ENCODE measurements at places on chromosomes 2 and 18.

DNA sequence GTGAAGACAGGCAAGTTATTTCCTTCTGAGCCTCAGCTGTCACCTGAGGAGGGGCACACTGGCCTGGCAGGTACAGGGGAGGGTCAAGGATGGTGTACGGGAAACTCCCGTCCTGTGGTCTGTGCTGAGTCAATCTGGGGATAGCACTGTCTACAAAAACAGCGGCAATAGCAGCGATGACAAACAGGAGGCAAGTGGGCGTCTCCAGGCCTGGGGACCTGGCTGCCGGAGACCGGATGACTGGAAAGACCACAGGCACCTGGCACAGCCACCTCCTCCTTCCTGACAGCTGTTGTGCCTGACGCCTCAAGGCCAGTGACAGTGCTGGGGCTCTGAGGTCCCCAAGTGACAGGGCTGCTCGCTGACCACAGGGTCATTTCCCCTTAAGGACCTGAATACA lies 202.1 kb upstream of the HS6ST1 start:
- no peak for DNase-seq

DNA sequence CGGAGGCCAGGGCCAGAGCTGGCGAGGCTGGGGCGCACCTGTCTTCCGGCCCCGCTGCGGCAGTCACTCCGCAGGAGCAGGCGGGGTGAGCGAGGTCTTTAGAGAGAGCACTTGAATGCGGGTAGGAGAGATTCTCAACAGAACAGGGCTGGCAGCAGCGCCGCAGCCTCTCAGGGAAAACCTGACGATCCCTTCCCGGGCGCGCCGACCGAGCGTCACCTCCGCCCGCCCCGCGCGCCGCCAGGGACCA lies 526 bp downstream of the PRKRA start:
- DNase-seq, result peak; percentile 80

DNA sequence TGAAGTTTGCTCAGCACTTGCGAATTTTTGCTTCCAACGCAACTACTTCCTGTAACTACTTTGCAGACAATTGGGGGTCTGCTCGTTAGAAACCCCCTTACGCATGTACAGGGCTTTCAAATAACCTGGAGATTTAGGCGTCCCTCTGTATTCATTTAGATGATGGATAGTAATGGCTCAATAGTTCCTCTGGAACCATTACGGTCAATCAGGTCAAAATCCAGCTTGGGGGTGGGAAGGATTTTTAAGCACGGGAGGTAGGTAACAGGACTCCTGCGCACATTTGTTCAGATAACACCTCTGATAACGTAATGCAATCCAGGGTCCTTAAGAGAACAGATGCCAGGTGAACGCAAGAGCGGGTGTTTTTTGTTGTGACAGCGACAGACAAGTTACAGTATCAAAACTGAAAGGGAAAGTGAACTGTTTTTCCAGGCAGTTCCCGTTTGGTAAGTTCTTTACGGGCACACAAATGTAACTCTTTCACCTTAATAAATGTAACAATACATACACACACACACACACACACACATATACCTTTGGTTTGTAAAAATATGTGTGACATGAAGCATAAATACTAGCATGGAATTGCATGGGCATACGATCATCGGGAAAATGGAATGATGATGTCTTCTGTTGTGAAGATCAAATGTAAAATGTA lies 3.8 kb upstream of the OSR1 start:
- no peak for DNase-seq

- DNase-seq, result no peak
These were observed 416.6 kb upstream of the MEX3C start for GRCh38 chr18:51614033-51614432.

DNA sequence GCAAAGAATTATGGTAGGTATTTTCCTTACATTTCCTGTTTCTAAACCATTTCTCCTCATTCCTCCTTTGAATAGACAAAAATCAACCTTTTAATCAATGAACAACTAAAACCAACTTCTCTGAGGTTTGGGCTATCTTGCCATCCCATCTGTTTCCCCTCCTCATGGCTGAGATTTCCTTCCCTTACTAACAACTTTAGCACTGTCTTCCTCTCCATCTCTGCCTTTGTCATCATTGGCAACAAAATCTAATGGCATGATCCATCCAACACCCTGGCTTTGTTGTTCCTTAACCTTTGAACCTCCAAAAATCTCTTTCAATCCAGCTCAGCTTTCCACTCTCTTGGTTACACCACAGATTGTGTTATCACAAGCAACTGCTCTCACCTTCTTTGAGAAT lies 95.3 kb upstream of the FAM136A start:
- DNase-seq, result no peak

DNA sequence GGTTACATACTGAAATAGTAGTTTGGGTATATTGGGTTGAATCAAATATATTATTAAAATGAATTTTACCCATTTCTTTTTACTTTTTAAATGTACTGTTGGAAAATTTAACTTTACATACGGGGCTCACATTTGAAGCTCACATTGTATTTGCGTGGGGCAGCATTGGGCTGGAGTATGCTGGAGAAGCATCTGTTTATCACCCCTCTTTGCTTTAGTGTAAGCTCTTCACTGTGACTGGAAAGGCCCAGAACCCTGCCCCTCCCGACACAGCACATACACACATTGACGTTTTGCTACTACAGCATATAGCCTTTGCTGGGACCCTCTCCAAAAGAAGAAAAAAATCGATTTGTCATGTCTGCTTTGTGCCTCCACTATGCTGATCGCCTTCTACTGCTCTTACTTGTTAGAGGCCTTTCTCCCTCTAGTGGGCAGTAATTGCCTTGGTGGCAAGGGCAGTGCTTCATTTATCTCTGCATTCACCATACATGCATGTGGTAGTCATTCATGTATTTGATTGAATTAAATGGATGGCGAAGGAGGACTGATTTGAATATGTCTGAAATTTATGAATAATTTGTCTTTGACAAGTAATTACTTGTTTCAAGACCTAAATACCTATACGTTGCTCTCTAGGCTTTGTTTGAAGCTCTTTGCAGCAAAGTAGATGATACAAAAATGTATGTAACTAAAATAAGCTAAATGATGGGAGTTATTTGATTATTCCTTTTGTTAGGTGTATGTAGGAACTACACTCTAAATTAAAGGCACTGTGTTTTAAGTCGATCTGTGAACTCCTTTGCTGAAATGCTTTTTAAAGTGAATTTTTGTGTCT lies 37.4 kb downstream of the VAPA start:
- no peak for DNase-seq

GRCh38 chr2:30981510-30981909 lies 156.7 kb downstream of the GALNT14 start:
- DNase-seq, result no peak

DNA sequence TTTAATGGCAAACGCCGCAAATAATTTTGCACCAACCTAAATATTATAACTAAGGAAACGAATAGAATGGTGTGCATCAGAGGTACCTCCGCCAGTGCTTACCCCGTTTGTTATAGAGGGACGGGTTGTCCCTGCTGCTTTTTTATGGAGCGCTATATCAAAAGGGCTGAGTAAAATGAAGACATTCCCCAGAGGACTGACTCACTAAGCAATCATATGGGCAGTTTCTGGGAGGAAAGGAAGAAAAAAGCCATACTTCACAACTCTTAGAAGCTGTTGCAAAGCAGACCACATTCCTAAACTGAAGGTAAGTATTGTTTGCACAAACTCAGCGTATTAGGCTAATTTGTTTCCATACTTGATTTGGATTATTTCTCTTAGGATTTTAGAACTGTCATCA lies 12.9 kb downstream of the ID2 start:
- DNase-seq, result no peak

GRCh38 chr2:145820651-145821050 lies 1300.7 kb upstream of the ZEB2 start:
- no peak for DNase-seq

DNA sequence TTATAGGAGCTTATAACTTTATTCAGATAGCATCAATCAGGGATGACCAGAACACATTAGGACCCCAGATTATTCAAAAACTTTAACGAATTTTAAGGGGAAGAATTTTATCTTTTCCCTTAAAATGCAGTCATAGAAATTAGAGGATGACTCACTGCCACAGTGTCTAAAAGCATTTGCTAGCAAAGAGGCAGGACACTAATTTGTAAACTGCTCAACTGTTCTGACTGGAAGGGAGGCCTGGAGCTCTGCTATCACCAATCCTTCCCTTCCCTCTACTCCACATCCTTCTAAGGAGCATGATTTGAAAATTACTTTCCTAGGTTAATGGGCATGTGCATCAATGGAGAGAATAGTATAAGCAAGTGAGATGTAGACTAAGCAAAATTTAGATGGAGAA lies 40.5 kb downstream of the PREPL start:
- no peak for DNase-seq

- no peak for DNase-seq
These were observed 501.5 kb downstream of the ERBB4 start for GRCh38 chr2:212037062-212037461.

DNA sequence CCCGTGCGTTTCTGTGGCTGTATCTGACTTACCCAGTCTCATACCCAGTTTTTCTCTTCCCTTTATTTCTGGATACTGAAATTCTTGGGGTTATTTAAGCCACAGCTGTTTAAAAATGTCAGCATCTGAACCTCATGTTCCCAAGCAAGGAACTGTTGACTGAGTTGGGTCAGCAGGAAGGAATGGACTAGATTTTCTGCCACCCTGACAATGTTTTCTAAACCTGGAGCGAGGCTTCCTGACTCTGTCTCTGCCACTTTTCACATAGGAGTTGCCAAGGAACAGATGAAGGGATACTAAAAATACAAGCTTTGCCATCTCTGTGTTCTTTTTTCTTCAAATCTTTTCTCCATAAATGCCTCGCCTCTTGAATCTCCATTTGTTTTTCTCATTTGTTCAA lies 29.0 kb upstream of the SCYGR1 start:
- DNase-seq, result no peak

- no peak for DNase-seq
These were observed 139.1 kb downstream of the VAPA start for GRCh38 chr18:10052871-10053270.

GRCh38 chr2:62505750-62506420 lies at the start of gene TMEM17:
TMEM17 (minus strand) TSS chr2:62506195; CDS start chr2:62506129, 66 bp downstream.
- peak; percentile 81 for DNase-seq

DNA sequence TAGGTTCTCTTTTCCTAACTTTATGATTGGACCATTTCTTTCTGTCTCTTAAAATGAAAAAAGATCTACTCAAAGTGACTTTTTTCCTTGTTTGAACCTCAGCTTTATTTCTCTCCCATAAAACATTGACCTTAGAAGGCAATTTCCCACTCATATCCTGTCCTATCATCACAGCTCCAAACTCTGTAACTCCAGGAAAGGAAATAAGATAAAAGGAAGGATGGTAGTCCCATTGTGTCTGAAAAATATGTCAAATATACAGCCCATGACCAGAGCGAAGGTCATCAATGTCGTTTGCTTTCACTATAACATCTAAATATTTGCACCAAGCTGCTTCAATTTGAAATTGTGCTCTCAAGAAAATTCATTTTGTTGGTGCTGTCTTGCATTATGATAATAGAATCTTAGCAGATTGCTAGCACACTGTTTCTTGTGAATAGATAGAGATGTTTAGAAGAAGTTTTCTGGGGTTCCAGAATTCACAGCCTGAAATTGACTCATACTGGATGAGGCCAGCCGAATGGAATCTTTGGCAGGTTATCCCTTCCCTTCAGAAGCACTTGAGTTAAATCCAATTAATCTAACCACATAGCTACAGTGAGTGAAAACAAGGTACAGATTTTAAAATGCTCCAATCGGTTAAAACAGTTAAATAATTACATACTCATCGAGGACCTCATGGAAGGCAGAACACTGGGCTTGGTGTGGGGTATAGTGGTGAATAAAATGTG lies 95.1 kb downstream of the CRIM1 start:
- no peak for DNase-seq

DNA sequence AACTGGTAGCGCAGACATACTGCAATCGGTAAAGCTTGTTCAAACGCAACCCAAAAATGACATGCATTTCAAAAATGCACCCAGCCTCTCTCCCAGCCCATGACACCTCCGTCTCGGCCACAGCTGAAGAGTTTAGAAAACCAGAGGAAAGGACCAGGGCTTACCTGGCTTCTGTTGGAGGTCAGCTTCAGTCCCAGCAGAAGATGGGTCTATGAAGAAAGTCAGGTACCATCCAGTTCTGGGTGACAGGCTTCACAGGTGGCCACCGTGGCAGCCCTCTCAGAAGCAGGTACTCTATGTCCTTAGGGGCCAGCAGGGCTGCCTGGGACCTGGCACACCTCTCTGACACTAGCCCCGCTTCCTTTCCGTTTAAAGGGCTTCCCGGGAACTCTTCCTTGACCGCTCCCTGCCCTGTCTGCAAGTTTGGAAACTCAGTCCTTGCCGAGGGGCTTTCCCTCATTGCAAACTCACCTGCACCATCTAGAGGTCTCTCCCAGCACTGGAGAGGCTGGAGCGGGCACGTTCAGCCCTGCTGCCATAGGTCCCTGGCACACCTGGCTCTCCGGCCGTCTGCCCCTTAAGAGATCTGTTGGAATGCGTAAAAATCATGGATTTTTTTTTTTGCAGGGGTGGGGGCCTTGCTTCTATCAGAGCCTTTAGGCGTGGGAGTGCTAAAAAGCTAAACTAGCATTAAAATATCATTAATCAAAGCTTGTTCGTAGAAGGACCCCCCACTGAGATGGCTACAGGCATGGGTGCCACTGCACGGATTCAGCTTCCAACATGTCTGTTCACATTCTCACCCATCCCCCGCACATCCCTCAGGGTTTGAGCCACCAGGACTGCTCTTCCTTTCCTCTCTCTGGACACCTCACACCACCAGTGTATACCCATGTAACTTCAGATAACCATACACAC lies at the start of gene EDAR:
TSS of gene EDAR (minus strand) at position 425 of the 918 bp plus-strand sequence. CDS start 58,206 bp downstream, outside the sequence.
- DNase-seq, result peak; percentile 18

GRCh38 chr2:63846487-63846886 lies 4.8 kb downstream of the UGP2 start:
- no peak for DNase-seq

- no peak for DNase-seq
These were observed 64.2 kb downstream of the PTPN2 start for GRCh38 chr18:12819841-12820240.

DNA sequence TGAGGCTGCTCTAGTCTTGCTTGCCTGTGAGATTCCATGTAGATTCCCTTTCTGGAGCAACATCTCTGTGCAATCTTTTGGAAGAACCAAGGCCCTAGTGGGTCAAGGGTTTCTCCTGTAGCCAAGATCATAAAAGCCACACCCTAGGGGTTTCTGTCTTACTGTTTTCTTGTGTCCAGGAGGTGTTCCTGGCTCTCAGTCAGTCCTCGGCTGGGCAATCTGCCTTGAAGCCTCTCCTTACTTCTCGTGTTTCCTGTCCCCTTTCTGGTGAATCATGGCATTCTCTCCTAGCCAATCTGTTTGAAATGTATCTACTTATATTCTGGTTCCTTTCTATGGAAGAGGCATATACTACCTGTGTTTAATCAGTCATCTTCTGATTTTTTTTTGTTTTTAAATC lies 484.8 kb upstream of the UBE2E3 start:
- no peak for DNase-seq

- DNase-seq, result no peak
These were observed 569.0 kb upstream of the SYT4 start for GRCh38 chr18:43846299-43846698.

GRCh38 chr2:191686729-191687128 lies 8.8 kb downstream of the NABP1 start:
- no peak for DNase-seq

Data from NCI-H1105 (cell line).